T-helper 17 cell (primary cell): ENCODE measurements at places on chromosomes 11 and 22.

GRCh38 chr11:101618709-101619108 lies 34.9 kb upstream of the TRPC6 start:
- H3K27me3 ChIP-seq, result no peaks in the 10 kb centered on the region
- no peaks in the 10 kb centered on the region for H3K36me3 ChIP-seq
- no peak for DNase-seq
- no peaks in the 10 kb centered on the region for H3K4me1 ChIP-seq

- DNase-seq, result no peak
- H3K4me3 ChIP-seq, result peak overlapping the region; percentile 8
- no peaks in the 10 kb centered on the region for H3K27me3 ChIP-seq
- peak overlapping the region; percentile 75 for H3K27ac ChIP-seq
- H3K36me3 ChIP-seq, result peaks cover 2% of the 10 kb centered on the region
Observed at GRCh38 chr11:117045196-117045595, 53.0 kb downstream of the SIK3 start.

GRCh38 chr11:71329165-71329510 lies 76.8 kb upstream of the SHANK2 start:
- no peak for DNase-seq
- no peak overlapping the region for H3K27ac ChIP-seq
- H3K4me1 ChIP-seq, result peaks cover 4% of the 10 kb centered on the region
- H3K4me3 ChIP-seq, result no peak overlapping the region
- peaks cover 5% of the 10 kb centered on the region for H3K36me3 ChIP-seq

DNA sequence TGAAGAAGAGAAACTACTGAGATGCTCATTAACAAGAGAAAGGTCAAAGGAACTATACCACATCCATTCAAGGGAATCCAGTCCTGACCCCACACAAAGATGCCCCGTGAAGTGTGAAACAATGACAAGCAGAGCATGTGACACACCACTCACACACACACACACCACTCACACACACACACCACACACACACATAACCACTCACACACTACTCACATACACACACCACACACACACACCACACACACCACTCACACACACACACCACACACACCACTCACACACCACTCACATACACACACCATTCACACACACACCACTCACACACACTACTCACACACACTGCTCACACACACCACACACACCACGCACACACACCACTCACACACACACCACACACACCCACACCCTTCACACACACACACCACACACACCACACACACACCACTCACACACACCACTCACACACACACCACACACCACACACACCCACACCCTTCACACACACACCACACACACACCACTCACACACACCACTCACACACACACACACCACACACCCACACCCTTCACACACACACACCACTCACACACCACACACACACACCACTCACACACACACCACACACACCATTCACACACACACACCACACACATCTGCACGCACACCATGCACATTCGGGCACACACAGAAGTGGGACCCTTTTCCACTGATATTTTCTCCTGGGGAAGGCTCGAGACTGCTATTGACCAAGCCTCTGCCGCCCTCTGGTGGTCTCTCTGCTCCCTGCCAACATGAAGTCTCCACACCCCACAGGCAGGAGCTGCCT lies 32.0 kb upstream of the COMT start:
- peaks cover 11% of the 10 kb centered on the region for H3K36me3 ChIP-seq
- DNase-seq, result peak; percentile 69
- peak overlapping the region; percentile 83 for H3K27ac ChIP-seq
- H3K4me3 ChIP-seq, result peak overlapping the region; percentile 41
